ENCODE measurements at places on chromosomes 7 and 10. TPM values are rescaled to one million over a fixed set of nuclear protein-coding genes. Genes with fewer than 3 reads are reported as not detected.

- DNase-seq, result no peak
Measured at GRCh38 chr10:20474064-20474463, 423.0 kb downstream of the NEBL start.

GRCh38 chr7:141118767-141119166, 44.9 kb downstream of the TMEM178B start:
- DNase-seq, result no peak

GRCh38 chr10:100642295-100642994, 102.9 kb upstream of the PAX2 start:
- no peak for DNase-seq

- DNase-seq, result no peak
Measured at GRCh38 chr7:142954680-142955268, 7.4 kb downstream of the KEL start.

- DNase-seq, result no peak
Measured at GRCh38 chr7:140571538-140572122, 69.0 kb downstream of the DENND2A start.

DNA sequence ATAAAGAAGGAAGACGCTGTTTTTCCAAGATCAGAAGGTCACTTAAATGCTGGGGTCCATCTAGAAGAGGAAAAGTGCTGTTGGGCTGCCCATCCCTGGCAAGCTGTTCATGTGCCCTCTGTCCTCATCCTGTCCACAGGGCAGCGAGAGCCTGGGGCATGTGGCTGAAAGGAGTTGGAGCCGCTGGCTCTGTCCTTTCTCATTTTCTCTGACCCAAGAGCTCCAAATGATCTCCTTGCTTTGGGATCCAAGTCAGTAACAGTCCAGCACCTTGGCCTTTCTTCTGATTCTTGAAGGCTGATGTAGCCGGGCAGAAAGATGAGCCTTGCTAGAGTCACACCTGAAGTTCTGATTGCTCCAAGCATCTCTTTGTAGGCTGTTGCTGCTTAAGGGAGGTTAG, 44.4 kb downstream of the SPDYE5 start:
- DNase-seq, result no peak

DNA sequence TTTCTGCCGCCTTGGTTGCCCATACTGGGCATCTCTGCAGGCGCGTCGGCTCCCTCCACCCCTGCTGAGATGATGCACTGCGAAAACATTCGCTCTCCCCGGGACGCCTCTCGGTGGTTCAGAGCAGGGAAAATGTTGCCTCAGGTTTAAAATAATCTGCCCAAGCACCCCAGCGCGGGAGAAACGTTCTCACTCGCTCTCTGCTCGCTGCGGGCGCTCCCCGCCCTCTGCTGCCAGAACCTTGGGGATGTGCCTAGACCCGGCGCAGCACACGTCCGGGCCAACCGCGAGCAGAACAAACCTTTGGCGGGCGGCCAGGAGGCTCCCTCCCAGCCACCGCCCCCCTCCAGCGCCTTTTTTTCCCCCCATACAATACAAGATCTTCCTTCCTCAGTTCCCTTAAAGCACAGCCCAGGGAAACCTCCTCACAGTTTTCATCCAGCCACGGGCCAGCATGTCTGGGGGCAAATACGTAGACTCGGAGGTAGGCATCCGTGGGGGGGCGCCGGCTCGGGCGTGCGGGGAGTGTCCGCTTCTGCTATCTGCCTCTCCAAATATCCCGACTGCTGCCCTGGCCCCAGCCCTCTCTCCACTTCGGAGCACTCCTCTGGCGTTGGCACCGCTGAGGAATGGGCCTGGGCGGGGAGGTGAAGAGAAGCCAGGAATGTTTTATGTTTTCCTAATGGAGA, at the start of gene CAV1:
CAV1 (plus strand) TSS at position 428 of the 689 bp plus-strand sequence; CDS start at position 455, 27 bp downstream.
- DNase-seq, result peak; percentile 34

Gene GPR15LG
- not detected for polyA plus RNA-seq

GRCh38 chr10:132648072-132648850, 110.7 kb downstream of the INPP5A start:
- no peak for DNase-seq

GRCh38 chr7:103988468-103989199, 824 bp downstream of the RELN start:
- no peak for DNase-seq

Gene NFKB2
- polyA plus RNA-seq, result 25.2 TPM

Gene PILRA
- polyA plus RNA-seq, result not detected

- DNase-seq, result no peak
Measured at GRCh38 chr7:55061726-55062499, 43.1 kb downstream of the EGFR start.

Gene AUTS2
- polyA plus RNA-seq, result 18.9 TPM

GRCh38 chr10:73857446-73857845, 16.9 kb downstream of the CAMK2G start:
- peak; percentile 58 for DNase-seq

Gene TRIP6
- polyA plus RNA-seq, result 4.9 TPM

Measured in CD4-positive, alpha-beta memory T cell (primary cell).